ENCODE measurements at places on chromosomes 3 and 15.
A peak's percentile ranks its signal among the peaks of the same experiment; 100 is the strongest.

DNA sequence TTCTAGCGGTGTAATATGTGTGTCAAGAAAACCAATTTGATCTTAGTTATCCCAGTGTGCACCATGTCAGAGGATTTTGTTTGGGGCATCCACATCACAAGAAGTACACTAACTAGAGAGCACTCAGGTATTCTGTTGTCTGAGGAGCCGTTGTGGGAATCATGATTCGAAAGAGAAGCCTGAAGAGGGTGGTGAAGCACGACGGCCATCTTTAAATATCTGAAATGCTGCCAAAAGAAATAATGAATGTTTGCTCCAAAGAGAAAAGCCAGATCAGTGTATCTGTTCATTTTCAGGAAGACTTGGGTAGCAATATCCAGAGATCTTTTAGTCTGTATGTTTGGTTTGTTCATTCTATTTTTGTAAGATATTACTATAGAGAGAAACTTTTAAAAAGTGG is 180.7 kb downstream of the KLHL25 start:
- peak; percentile 60 for DNase-seq

GRCh38 chr3:156787926-156788663 is 38.1 kb upstream of the LEKR1 start:
- DNase-seq: no peak

- DNase-seq: no peak
Measured at GRCh38 chr3:16477521-16477920, 36.0 kb downstream of the RFTN1 start.

DNA sequence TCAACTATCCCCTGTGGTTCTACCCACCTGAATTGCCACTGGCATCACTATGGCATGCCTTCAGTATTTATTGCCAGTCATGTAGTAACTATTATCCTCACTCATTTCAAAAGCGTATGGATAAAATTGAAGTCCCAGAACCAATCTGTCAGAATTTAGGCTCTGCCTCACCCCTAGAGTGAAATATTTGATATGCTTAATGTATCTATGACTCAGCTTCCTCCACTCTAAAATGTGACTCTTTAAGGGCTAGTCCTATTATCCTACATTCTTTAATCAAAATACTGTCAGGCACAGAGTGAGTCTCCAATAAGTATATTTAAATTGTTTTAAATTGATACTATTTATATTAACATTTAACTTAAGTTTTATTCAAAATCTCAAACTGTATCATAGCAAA is 27.6 kb downstream of the ARPP21 start:
- DNase-seq: no peak

GRCh38 chr3:100310355-100310965 is 24.1 kb upstream of the NIT2 start:
- no peak for DNase-seq

GRCh38 chr15:43235536-43235935 is 14.7 kb upstream of the EPB42 start:
- no peak for DNase-seq

DNA sequence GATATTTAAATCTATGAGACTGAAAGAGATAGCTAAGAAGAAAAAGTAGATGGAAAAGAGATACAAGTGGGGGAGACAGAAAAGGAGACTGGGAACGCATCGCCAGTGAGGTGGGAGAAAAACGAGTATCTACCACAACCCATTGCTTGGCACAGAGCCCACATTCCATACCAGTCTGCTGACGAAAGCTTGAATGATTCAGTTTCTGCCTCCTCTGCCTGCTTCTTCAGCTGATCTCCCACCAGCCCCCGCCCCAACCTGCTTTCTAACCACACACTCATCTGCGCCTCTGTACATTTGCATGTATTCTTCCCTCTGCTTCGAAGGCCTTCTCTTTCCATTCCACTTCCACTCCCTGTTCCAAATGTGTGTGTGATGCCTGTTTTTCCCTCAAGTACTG is 188.1 kb downstream of the USP13 start:
- peak; percentile 8 for DNase-seq

DNA sequence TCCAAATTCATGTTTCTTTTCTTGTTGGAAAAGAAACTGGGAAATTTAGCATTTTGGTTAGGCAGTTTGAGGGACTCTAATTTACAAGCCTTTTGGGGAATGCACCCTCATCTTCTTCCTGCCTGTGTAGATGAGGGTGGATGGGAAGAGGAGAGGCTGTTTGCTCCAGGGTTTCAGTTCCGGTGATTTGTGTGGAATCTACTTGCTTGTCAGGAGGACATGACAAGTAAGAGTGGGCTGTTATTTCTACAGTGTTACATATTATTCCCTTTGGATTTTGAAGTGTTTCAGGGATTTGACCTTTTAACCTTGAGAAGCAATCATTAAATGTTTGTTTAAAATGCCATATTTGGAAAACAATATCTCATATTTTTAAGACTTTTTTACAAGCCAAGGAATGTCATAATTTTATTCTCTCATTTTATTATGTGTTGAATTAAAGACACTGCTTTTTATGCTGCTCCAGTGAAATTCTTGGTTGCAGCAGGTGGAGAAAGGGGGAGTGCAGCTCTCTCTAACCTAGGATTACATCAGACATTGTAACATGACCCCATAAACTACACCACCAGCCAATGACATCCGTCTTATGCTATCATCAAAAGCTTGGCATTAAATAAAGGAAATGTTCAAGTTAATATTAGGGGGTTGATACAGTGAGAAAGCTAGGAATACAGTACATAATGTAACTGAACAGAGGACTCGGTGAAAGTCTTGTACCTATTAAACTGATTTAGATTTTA is 30.2 kb downstream of the PLAAT1 start:
- peak; percentile 28 for DNase-seq

DNA sequence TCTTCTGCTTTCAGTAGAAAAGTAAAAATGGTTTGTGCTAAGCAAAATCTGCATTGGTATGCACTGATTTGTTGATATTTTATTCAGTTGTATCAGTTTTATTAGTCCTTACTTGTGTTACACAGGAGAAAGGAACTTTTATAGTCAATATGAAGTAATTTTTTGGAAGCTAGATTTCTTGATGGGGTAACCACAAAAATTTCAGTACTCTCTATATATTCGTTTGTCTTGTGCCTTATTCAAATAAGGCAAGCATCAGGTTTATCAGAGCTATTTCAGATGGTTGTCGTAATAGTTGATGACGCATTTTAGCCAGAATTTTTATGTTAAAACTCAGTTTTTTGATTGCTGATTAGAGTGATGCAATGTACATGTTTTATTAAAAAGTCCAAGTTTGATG is 50.7 kb upstream of the NIPA1 start:
- no peak for DNase-seq

GRCh38 chr15:100234158-100235029 is 107.4 kb downstream of the ADAMTS17 start:
- DNase-seq: peak; percentile 83

- DNase-seq: no peak
Measured at GRCh38 chr15:71232411-71232810, 117.1 kb downstream of the THSD4 start.

- DNase-seq: no peak
Measured at GRCh38 chr3:99325402-99325801, 313.0 kb upstream of the COL8A1 start.

GRCh38 chr3:67937498-67938118 is 283.2 kb upstream of the SUCLG2 start:
- no peak for DNase-seq

DNA sequence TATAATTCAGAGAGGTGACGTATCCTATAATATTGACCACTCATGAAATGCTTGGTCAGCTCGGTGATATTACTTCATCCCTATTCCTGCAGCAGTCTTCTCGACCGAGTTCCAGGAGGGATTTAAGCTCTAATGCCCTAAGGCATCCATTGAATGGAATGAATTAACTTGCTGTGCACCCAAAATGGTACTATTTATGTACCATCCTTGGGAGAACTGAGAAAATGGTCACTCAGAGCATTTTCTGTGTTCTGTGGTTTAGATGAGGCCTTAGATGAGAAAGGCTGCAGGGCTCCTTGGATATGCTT is 638 bp downstream of the BLOC1S6 start:
- DNase-seq: no peak
